Stimulated activated CD8-positive, alpha-beta memory T cell treated with anti-CD3 and anti-CD28 coated beads, Interleukin-7, amount 100 ng/mL, for 24 hours (primary cell): ENCODE measurements at places on chromosomes 3 and 15.

DNA sequence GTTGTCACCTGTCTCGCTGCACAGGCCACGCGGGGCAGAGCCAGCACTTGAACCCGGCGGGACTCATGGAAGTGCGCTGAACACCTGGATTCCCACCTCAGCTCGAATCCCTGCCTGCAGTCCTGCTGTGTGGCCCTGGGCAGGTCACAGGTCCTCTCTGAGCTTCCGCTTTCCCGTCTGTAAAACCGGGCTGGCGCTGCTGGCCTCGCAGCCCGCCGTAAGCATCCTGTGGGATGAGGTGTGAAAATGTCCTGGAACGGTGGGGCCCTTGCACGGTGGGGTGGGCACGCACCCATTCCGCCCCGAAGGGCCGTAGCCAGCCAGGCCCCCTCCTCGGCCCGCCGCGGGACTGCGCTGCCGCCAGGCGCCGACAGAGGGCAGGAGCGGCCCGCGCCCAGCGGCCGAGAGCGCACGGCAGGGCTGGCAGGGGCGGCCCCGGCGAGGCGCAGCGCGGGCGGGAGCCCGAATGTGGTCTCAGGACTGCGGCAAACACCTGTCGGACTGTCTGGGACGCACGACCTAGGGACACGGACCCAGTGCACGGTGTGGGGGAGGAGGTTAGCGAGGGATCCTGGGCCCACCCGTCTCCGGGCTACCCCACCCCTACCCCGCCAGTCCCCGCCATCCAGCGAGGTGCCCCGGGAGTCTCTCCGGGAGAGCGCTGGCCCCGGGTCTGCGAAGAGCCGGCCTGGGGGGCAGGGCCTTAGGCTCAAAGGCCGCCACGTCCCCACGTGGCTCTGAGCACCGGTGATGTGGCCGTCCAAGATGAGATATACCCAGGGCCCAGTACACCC lies 40.4 kb downstream of the DNAJB8 start:
- peak; percentile 4 for DNase-seq

- no peak for DNase-seq
Measured at GRCh38 chr3:144173491-144173890, 201.9 kb downstream of the DIPK2A start.

DNA sequence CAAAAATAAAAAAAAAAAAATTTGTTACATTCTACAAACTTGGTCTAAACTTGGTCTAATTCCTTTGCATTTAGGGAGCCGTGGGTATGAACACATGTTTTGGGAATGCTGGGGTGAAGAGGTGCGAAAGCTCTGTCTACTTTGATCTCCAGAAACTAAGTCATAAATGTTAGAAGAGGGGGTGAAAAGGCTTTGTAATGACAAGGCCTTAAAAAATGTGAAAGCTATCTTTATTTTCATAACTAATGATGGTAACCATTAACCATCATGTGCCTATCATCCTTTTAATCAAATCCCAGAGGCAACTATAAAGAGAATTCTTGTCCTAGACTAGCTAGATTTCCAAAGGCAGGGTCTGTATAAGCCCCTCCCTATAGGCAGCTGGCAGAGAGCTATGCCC lies 60.9 kb downstream of the PRICKLE2 start:
- DNase-seq, result no peak

DNA sequence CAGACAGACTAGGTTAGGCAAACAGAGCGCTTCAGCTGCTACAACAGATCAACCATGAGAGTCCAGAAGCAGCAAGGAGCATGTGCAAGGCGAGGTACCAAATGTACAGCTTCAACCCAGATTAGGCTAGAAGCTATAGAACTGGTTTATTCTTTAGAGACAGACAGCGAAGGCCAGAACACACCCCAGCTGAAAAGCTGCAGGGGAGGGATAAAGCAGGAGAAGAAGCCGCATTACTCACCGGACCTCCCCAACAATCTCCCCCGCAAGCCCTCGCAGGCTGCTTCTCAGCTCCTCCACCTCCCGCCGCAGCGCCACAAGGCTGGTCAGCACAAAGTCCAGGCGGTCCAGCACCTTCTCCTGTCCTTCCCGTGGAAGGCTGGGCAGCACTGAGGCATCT lies 3.3 kb downstream of the RMDN3 start:
- no peak for DNase-seq

- DNase-seq, result no peak
Measured at GRCh38 chr3:59017617-59017984, 32.2 kb downstream of the CFAP20DC start.

DNA sequence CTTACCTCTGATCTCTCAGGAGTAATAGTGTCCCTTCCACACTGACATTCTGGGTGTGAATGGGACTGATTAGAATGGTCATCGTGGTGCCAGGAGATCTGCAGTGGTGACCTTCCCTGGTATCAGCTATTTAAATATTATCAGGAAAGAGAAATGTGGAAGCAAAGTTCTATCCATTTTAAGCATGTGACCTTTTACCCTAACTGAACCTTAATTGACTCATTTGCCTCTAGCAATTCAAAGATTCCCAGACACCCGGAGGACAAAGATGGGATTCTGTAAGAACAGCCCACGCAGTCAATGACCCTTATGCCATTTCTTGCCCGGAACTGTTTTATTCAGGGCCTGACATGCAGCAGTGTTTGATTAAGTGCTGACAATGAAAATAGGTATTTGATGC lies 10.3 kb downstream of the LIPC start:
- no peak for DNase-seq

GRCh38 chr3:120742849-120743365 lies 363 bp downstream of the GTF2E1 start:
- no peak for DNase-seq

DNA sequence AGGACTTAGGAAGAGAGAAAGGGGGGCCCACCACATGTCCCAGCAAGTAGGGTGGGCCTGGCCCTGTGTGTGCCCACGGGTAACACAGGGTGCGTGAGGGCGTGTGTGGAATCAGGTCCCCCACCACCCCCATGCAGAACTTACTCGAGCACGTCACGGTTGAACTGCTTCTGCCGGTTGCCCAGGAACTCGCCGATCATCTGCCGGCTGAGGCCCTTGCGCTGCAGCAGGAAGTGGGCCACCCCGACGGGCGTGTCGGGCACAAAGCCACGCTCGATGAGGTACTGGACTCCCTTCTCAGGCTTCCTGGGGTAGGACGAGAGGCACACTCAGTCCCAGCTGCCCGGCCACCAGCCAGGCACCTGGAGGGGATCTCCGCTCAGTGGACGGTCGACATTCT lies 83.1 kb upstream of the RPL32 start:
- DNase-seq, result no peak

DNA sequence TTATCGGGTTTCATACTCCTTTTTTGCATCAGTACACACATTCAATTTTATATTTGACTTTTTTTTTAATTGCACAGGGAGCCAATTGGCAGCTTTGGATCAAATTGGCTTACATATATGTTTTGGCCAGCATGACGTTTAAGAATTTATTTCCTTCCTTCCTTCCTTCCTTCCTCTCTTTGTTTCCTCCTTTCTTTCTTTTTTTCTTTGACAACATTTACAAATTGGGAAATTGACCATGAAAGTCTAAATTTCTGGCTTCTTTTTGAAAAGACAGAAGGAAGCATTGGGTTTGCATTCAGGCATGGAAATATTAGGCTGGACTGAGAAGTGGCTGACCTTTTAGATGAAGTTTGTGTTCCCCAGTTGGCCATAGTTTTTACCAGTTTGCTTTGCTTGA lies 103.4 kb upstream of the IGSF10 start:
- DNase-seq, result no peak

DNA sequence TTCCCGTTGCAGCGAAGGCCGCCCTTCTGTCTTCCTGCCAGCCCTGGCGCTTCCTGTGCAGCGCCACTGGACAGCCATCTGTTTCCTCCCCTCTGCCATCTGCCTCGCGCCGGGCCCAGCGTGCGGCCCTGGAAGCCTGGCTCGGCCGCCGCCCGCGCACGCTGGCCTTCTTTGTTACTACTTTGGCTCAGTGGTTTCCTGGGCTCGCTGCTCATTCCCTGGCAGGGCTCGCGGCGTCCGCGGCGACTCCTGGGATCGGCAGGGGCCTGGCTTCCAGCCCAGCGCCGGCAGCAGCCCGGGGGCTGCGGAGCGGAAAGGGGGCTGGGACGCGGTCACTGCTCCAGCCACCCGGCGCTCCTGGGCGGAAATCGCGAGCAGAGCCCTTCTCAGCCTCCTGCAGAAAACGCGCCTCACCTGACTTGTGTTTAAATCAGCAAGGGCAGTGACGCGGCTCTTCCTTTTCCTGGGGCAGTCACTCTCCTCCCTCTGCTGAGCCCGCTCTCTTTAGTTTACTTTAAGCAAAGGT lies 10.0 kb downstream of the CMTM7 start:
- DNase-seq, result no peak

- DNase-seq, result no peak
Measured at GRCh38 chr3:103660810-103661209, 1226.0 kb downstream of the ZPLD1 start.

DNA sequence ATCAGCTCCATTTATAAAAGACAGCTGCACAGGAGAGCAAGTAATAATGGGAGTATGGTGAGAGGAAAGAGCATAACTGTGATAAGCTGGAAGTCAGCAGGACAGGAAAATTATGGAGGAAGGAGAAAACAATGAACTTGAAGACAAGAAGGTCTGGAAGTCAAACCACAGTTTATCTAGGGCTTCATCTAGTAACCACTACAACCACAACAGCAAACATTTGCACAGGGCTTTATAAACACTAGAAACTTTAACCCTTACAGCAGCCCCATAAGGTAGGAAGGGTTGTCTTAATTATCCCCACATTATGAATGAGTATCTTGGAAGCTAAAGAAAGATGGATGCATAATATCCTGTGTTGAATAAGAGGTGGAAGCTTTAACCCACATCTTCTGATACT lies 820.8 kb downstream of the IGSF11 start:
- DNase-seq, result no peak

- DNase-seq, result no peak
Measured at GRCh38 chr15:100108846-100109245, 232.9 kb downstream of the ADAMTS17 start.
